ENCODE measurements at places on chromosomes 12 and 14.

DNA sequence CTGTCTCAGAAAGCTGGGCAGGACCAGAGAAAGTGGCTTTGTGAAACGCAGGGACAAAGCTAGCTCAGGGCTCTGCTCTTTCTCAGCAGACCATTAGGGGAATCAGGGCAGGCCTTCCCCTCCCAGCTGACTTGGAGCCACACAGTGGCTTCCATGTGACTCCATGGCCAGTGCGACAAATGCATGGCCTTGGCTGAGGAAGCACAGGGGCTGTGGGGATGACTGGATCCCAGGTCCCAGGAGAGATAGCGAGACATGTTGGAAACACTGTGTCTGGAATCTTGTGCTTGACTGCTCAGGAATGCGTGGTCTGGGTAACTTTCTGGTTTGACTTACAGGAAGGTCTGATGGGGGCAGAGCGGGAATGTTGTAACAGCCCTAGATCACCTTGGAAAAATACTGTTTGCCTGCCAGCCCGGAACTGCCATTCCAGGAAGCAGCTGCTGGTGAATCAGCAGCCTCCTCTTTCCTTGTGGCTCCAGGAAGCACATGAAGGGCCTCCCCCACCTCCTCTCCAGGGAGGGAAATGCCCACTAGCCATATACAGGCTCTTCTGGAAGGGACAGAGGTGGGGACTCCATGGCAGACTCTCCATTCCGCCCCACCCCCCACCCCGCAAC is 133.5 kb upstream of the HIF1A start:
- H3K36me3 ChIP-seq: peaks cover 15% of the 10 kb centered on the region
- H3K27ac ChIP-seq: peak overlapping the region; percentile 70
- H3K27me3 ChIP-seq: no peaks in the 10 kb centered on the region
- no peak for DNase-seq
- peaks cover 60% of the 10 kb centered on the region for H3K4me1 ChIP-seq

GRCh38 chr14:84209031-84209430 is 1320.9 kb upstream of the FLRT2 start:
- H3K27me3 ChIP-seq: no peaks in the 10 kb centered on the region
- H3K4me3 ChIP-seq: no peak overlapping the region
- H3K36me3 ChIP-seq: no peaks in the 10 kb centered on the region

GRCh38 chr12:119024356-119024755 is 43.0 kb downstream of the SRRM4 start:
- H3K36me3 ChIP-seq: no peaks in the 10 kb centered on the region
- H3K27me3 ChIP-seq: no peaks in the 10 kb centered on the region
- H3K4me1 ChIP-seq: no peaks in the 10 kb centered on the region
- no peak overlapping the region for H3K27ac ChIP-seq
- DNase-seq: no peak
- H3K4me3 ChIP-seq: no peak overlapping the region

DNA sequence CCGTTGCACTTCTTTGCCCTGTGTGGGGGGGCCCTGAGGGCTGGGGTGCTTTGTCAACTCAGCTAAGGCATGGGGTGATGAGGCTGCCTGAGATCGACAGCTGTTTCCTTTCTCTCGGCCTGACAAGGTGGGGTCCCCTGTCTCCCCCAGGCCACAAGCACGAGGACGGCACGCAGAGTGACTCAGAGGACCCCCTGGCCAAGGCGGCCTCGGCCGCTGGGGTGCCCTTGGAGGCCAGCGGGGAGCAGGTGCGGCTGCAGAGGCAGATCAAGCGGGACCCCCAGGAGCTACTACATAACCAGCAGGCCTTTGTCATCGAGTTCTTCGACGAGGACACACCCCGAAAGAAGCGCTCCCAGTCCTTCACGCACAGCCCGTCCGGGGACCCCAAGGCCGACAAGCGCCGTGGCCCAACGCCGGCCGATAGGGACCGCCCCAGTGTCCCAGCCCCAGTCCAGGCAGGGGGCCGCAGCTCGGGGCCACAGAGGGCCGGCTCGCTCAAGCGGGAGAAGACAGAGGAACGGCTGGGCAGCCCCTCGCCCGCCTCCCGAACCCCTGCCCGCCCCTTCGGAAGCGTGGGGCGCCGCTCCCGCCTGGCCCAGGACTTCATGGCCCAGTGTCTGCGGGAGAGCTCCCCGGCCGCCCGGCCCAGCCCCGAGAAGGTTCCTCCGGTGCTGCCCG is 18.8 kb downstream of the CEP170B start:
- no peaks in the 10 kb centered on the region for H3K4me1 ChIP-seq
- no peak overlapping the region for H3K27ac ChIP-seq
- H3K27me3 ChIP-seq: no peaks in the 10 kb centered on the region
- no peak for DNase-seq

- H3K4me1 ChIP-seq: no peaks in the 10 kb centered on the region
- no peak overlapping the region for H3K27ac ChIP-seq
Observed at GRCh38 chr14:75905147-75905904, 76.5 kb downstream of the TGFB3 start.

DNA sequence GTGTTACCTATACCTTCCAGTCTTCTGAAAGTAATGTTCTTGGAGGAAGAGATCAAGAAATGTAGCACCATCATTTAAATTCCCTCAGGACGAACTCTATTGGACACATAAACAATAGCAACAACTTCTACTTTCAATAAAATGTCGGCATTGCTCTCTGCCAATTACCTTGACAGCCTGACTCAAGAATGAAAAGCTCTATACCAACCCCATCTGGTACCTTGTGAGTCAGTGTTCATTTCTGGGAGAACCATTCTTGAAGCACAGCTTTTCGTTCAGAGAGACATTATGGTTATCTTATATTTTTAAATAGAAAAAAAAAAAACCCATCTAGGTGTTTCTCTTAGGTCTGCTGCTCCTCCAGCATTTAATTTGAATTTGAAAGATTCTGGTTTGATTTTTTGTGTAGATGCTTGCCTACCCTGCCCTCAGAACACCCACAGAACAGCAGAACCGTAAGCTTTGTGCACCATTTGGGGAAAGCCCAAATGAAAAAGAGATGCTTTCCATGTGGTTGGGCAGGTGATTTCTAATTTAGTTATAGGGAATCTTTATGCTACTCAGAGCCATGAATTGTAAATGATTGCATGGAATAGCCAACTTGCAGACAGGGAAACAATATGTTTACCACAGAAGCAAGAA is 156.0 kb downstream of the SAMD4A start:
- DNase-seq: no peak
- H3K4me3 ChIP-seq: no peak overlapping the region
- H3K27me3 ChIP-seq: peaks cover 34% of the 10 kb centered on the region
- peaks cover 16% of the 10 kb centered on the region for H3K4me1 ChIP-seq
- no peaks in the 10 kb centered on the region for H3K36me3 ChIP-seq
- H3K27ac ChIP-seq: no peak overlapping the region

DNA sequence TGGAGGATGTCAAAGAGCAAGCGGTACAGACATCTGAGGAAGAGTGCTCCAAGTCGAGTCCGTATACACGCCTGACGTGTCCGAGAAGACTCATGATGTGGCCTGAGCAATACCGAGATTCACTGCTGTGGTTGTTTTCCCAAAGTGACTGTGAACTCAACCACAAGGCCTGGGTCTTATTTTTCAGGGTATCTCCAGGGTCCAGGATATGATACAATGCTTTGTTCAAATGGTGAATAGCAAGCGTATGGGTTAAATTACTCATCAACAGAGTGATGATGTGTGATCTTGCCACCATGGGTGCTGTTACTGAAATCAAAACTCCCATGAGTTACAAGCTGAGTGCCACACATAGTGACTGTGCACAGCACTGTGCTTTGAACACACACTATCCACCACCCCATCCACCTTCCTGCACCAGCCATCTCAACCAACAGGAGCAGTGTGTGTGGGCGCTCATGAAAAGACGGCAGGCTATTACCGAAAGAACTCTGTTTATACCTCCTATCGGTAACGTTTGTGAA is 109.6 kb downstream of the BCAT1 start:
- H3K27me3 ChIP-seq: no peaks in the 10 kb centered on the region
- H3K4me1 ChIP-seq: peaks cover 40% of the 10 kb centered on the region
- DNase-seq: peak; percentile 86
- H3K36me3 ChIP-seq: peaks cover 20% of the 10 kb centered on the region

- H3K36me3 ChIP-seq: no peaks in the 10 kb centered on the region
- H3K27ac ChIP-seq: no peak overlapping the region
- peaks cover 16% of the 10 kb centered on the region for H3K27me3 ChIP-seq
- no peak overlapping the region for H3K4me3 ChIP-seq
Observed at GRCh38 chr14:57364659-57365450, 25.5 kb upstream of the NAA30 start.

DNA sequence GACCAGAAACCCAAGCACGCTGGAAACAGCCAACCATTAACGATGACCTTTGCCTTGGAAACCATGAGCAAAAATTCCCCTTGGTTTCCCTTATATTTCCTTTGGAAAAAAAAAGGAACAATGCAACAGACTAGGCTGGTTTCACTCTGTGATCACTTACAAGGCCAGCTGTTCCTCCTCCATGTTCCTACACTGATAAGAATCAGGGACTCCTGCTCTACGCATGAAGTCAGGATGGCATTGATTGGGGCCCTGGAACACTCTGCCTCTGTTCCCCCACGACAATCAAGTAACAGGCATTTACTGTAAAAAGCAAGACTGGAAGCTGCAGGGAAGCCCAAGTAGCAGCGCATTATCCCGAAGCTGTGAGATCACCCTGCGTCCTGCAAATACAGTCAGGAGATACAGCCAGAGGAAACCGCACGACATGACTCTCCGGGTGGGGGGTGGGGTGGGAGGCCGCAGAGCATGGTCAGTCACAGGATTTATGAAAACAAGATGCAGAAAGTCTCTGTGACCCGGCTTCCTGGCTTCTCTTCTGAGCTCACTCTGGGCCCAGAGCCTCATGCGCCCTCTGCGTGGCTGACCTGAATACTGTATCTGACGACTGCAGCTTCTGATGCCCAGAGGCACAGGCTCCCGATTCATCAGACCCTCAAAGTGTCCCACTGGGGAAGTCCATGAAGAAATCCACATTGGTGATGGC is 31.1 kb downstream of the SSH1 start:
- DNase-seq: no peak
- peaks cover 36% of the 10 kb centered on the region for H3K36me3 ChIP-seq
- H3K4me1 ChIP-seq: peaks cover 54% of the 10 kb centered on the region
- H3K27me3 ChIP-seq: no peaks in the 10 kb centered on the region
- peak overlapping the region; percentile 58 for H3K27ac ChIP-seq

- peaks cover 25% of the 10 kb centered on the region for H3K36me3 ChIP-seq
- H3K27me3 ChIP-seq: no peaks in the 10 kb centered on the region
- H3K4me3 ChIP-seq: peak overlapping the region; percentile 94
- peaks cover 72% of the 10 kb centered on the region for H3K4me1 ChIP-seq
- peak overlapping the region; percentile 94 for H3K27ac ChIP-seq
Observed at GRCh38 chr12:51323317-51323960, 535 bp downstream of the BIN2 start.

DNA sequence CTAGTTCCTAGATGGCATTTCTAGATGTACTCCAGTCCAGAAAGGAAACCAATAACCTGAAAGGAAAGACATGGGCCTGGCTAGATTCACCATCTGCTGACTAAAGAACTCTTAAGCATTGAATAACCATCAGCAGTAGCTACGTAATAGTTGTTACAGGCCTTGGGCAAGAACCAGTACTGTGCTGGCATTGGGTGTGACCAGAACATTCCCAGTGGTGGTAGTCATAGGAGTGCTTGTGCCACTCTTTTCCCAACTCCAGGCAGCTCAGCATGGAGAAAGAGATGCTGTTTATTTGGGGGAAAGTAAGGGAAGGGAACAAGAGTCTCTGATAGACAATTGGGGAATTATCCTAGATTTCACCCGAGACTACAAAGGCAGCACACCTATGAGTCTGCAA is 333.3 kb downstream of the SLC16A7 start:
- no peaks in the 10 kb centered on the region for H3K36me3 ChIP-seq
- no peak overlapping the region for H3K4me3 ChIP-seq

DNA sequence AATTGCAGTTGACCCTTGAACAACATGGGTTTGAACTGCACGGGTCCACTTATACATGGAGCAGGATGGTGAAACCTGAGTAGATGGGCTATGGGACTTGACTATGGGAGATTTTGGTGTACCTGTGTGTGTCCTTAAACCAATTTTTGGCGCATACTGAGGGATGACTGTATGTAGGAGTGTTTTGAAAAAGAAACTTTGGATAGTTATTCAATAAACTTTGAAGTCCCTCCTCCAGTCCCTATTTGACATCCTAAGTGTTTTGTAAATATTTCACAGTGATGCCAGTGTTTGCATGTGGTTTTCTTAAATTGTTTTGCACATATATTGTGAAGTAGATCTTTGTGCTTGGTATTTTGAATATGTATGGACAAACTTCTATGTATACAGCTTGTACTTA is 12.4 kb downstream of the KTN1 start:
- peaks cover 16% of the 10 kb centered on the region for H3K4me1 ChIP-seq
- no peaks in the 10 kb centered on the region for H3K27me3 ChIP-seq
- H3K36me3 ChIP-seq: peaks cover 9% of the 10 kb centered on the region
- no peak for DNase-seq
- no peak overlapping the region for H3K4me3 ChIP-seq

DNA sequence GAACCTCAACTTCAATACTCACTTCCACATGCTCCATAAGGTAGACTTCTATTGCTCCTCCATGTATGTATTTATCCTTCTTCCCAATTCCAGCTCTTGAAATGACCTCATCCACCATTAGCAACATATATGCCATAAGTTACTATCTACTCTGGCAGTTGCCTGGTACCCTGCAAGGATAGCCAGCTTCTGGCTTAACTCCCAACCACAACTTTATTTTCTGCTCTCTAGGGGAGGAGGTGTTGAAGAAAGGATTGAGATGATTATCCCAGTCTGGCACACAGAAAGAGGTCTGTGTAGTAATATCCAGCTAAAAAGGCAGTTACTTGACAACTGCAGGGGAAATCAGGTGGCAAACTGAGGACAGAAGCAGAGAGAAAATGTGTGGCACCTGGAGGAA is 71.5 kb upstream of the MDM1 start:
- peaks cover 8% of the 10 kb centered on the region for H3K27me3 ChIP-seq
- DNase-seq: no peak
- no peak overlapping the region for H3K27ac ChIP-seq

DNA sequence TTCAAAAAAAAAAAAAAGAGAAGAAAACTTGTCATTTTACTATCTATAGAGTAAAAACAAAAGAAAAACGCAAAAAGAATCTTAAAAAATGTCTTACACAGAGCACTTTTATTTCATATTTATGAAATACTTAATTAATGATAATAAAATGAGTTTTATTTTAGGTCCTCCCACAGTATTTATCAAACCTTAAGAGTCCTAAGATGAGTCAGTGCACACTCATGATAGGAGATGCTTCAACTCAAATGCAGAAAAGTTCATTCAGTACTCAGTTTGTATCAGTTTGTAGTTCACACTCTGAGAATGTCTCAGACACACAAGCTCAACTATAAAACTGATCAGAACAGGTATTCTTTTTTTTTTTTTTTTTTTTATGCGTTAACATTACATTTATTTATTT is 41.7 kb downstream of the TRIM9 start:
- H3K4me3 ChIP-seq: no peak overlapping the region
- no peaks in the 10 kb centered on the region for H3K4me1 ChIP-seq
- H3K36me3 ChIP-seq: no peaks in the 10 kb centered on the region
- H3K27ac ChIP-seq: no peak overlapping the region

DNA sequence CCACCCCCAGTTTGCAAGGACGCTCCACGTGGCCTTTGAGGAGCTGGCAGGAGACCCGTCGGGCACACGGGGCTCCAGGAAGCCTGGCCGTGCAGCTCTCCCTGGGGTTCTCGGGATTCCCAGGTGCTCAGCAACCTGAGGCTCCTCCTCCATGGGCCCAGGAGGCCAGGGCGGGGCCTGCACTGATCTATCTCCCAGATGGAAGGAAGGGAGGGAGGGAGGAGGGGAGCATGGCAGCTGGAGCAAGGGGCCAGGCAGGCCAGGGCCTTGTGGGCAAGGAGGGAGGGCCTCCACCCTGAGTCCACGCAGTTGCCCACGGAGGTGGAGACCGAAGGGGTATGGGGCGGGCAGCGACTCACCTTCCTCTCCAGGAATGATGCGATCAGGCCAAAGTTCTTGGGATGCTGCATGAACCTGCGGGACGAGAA is 127.3 kb downstream of the RFLNA start:
- no peak overlapping the region for H3K27ac ChIP-seq
- DNase-seq: no peak
- H3K36me3 ChIP-seq: peaks cover 27% of the 10 kb centered on the region
- H3K4me3 ChIP-seq: no peak overlapping the region
- no peaks in the 10 kb centered on the region for H3K27me3 ChIP-seq

Data from activated CD4-positive, alpha-beta T cell treated with anti-CD3 and anti-CD28 coated beads, Interleukin-2, amount 10 ng/mL, durations not matched to agents 24 days and 14 days (primary cell).